ENCODE measurements at places on chromosomes 16 and 17.

- DNase-seq, result no peak
These were observed 10.2 kb upstream of the SIAH1 start for GRCh38 chr16:48395375-48395774.

DNA sequence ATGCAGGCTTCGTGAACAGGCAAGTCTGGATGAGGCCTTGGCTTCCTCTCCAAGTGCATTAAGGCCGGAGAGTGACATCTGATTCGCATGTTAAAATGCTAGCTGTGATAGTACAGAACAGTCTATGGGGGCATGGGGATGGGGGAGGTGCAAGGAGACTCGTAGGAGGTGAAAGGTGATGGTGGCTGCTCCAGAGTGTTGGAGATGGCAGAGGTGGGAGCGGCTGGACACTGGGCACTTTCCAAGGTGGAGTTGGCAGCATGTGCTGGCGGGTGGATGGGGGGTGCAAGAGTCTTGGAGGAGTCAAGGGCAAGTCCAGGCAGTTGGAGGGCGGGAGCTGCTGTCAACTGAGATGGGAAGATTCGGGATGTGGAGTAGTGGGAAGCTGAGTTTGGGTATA lies 350.9 kb upstream of the TNRC6C start:
- no peak for DNase-seq

GRCh38 chr17:74297941-74298340 lies 23.9 kb downstream of the DNAI2 start:
- DNase-seq, result no peak

GRCh38 chr16:50534958-50535357 lies 13.2 kb upstream of the NKD1 start:
- DNase-seq, result no peak

- no peak for DNase-seq
These were observed 177.1 kb upstream of the MAF start for GRCh38 chr16:79777679-79778078.

GRCh38 chr16:19704321-19705145 lies 13.5 kb downstream of the KNOP1 start:
- DNase-seq, result no peak

Measured in left hindlimb (tissue), 1 donor.